ENCODE measurements at places on chromosomes 3 and 15.

DNA sequence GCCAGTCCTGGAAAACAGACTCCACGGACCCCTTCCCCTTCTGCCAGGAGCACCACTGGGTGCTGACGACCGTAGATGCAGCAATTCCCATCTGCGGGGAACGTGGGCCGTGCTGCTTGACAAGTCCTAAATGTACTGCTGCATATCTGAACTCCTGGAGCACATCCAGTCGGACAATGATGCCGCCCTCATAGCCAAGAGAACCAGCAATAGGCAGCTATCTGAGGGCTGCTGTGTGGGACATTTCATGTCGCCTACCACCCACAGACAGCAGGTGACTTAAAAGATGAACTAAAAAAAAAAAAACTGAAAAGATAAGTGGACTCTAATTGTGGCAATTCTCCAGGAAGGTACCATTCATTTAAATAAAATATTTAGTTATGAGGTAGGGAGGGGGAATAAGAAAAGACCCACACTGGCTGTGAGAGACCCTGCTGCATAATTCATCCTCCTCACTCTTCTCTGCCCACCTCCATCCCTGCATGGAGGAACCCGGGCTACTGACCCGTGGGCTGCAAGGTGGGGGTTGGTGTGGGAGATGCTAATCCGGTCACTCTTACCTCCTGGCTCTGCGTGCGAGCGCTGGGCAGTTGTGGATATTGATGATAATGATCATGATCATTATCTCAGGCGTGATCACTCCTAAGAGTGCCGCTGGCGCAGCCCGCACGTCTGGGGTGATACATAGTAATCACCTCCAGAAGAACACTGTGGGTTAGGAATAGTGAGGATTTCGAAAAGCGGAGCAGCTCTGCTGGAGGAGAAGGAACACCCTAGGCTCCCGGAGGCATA, 28.3 kb downstream of the ALS2CL start:
- H3K36me3 ChIP-seq = no peaks in the 10 kb centered on the region
- H3K4me1 ChIP-seq = no peaks in the 10 kb centered on the region
- H3K27me3 ChIP-seq = no peaks in the 10 kb centered on the region
- no peak overlapping the region for H3K27ac ChIP-seq
- peak; percentile 48 for DNase-seq

DNA sequence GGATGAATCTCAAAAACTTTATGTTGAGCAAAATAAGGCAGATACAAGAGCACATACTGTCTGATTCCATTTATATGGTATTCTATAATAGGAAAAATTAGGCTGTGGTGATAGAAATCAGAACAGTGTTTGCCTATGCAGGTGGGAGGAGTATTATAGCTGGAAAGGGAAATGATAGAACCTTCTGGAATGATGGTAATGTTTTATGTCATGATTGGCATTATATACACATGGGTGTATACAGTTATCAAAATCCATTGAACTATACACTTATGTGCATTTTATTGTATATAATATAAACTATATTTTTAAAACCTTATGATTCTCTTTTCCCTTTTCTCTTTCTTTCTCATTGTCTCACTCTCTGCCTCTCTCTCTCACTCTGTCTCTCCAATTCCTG, 156.1 kb downstream of the THSD4 start:
- H3K36me3 ChIP-seq = no peaks in the 10 kb centered on the region
- no peak overlapping the region for H3K27ac ChIP-seq
- H3K4me3 ChIP-seq = no peak overlapping the region
- H3K27me3 ChIP-seq = no peaks in the 10 kb centered on the region
- no peaks in the 10 kb centered on the region for H3K4me1 ChIP-seq

DNA sequence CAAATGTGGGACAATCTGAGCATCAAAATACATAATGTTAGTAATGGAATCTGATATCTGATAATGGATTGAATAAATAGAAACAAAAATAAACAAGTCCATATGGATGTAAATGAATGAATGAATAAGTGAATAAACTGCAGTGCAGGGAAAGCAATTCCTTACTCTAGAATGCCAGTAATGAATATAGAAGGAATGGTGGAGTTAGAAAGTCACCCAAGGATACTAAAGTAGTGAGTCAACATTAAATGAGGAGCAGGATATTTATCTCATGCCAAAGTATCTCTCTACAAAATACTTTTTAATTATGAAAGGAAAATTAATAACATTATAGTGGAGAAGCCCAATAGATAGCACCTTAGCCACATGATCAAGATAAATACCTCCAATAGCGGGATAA, 300.3 kb downstream of the FEZF2 start:
- no peaks in the 10 kb centered on the region for H3K4me1 ChIP-seq

GRCh38 chr3:32335365-32336112, 56.1 kb upstream of the CMTM7 start:
- H3K27ac ChIP-seq = no peak overlapping the region
- no peak overlapping the region for H3K4me3 ChIP-seq
- H3K4me1 ChIP-seq = no peaks in the 10 kb centered on the region
- H3K27me3 ChIP-seq = no peaks in the 10 kb centered on the region

- no peaks in the 10 kb centered on the region for H3K4me1 ChIP-seq
- no peak for DNase-seq
- H3K27ac ChIP-seq = no peak overlapping the region
- no peak overlapping the region for H3K4me3 ChIP-seq
Observed at GRCh38 chr15:55247766-55248427, 41.7 kb downstream of the RAB27A start.

DNA sequence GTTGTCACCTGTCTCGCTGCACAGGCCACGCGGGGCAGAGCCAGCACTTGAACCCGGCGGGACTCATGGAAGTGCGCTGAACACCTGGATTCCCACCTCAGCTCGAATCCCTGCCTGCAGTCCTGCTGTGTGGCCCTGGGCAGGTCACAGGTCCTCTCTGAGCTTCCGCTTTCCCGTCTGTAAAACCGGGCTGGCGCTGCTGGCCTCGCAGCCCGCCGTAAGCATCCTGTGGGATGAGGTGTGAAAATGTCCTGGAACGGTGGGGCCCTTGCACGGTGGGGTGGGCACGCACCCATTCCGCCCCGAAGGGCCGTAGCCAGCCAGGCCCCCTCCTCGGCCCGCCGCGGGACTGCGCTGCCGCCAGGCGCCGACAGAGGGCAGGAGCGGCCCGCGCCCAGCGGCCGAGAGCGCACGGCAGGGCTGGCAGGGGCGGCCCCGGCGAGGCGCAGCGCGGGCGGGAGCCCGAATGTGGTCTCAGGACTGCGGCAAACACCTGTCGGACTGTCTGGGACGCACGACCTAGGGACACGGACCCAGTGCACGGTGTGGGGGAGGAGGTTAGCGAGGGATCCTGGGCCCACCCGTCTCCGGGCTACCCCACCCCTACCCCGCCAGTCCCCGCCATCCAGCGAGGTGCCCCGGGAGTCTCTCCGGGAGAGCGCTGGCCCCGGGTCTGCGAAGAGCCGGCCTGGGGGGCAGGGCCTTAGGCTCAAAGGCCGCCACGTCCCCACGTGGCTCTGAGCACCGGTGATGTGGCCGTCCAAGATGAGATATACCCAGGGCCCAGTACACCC, 40.4 kb downstream of the DNAJB8 start:
- no peaks in the 10 kb centered on the region for H3K27me3 ChIP-seq
- H3K27ac ChIP-seq = no peak overlapping the region
- H3K4me1 ChIP-seq = no peaks in the 10 kb centered on the region
- no peaks in the 10 kb centered on the region for H3K36me3 ChIP-seq

GRCh38 chr15:78968539-78969271, 23.9 kb upstream of the CTSH start:
- H3K27ac ChIP-seq = peak overlapping the region; percentile 36
- no peak overlapping the region for H3K4me3 ChIP-seq
- H3K4me1 ChIP-seq = peaks cover 13% of the 10 kb centered on the region
- no peaks in the 10 kb centered on the region for H3K27me3 ChIP-seq

DNA sequence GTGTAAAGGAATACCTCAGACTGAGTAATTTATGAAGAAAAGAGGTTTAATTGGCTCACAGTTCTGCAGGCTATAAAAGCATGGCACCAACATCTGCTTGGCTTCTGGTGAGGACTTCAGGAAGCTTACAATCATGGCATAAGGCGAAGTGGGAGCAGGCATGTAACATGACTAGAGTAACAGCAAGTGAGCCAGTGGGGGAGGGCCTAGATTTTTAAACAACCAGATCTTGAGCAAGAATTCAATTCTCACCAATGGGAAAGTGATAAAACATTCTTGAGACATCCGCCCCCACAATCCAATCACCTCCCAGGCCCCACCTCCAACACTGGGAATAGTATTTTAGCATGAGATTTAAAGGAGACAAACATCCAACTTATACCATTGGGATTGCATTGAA, 44.2 kb upstream of the BCL2A1 start:
- H3K27ac ChIP-seq = no peak overlapping the region
- no peaks in the 10 kb centered on the region for H3K36me3 ChIP-seq
- H3K27me3 ChIP-seq = no peaks in the 10 kb centered on the region
- no peak for DNase-seq
- no peak overlapping the region for H3K4me3 ChIP-seq
- H3K4me1 ChIP-seq = no peaks in the 10 kb centered on the region

GRCh38 chr3:182508919-182509711, 284.2 kb upstream of the ATP11B start:
- H3K27ac ChIP-seq = no peak overlapping the region
- no peak for DNase-seq
- no peaks in the 10 kb centered on the region for H3K36me3 ChIP-seq
- H3K27me3 ChIP-seq = no peaks in the 10 kb centered on the region
- no peak overlapping the region for H3K4me3 ChIP-seq
- H3K4me1 ChIP-seq = no peaks in the 10 kb centered on the region

DNA sequence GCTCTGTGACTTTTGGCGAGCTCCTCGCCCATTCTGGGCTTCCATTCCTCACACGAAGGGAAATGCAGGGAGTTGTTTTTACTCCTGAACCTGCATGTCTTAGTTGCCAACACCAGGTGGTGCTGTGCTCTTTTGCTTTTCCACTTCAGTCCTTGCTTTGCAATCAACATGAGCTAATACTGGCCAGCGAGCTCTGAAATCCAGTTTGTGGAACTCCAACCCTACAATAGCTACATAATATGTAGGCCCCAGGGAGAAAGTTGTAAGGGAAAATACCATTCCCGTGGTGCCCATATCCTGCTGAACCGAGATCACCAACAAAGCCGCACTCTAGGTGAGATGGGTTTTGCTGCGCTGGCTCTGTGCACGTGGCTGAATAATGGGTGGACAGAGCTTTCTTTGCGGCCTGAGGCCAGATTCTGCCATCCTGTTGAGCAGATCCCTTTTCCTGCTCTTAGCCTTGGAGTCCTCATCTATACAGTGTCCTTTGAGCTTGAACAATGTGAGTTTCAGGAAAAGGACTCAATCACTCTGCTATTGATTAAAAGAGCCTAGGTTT, 25.0 kb downstream of the LSM3 start:
- no peaks in the 10 kb centered on the region for H3K27me3 ChIP-seq
- no peak overlapping the region for H3K4me3 ChIP-seq
- H3K4me1 ChIP-seq = peaks cover 8% of the 10 kb centered on the region
- peaks cover 12% of the 10 kb centered on the region for H3K36me3 ChIP-seq
- H3K27ac ChIP-seq = no peak overlapping the region
